Femur (tissue), 1 donor: ENCODE measurements at places on chromosomes 1 and 21.

GRCh38 chr1:176033881-176034280 is 173.2 kb downstream of the COP1 start:
- no peak for DNase-seq

- peak; percentile 29 for DNase-seq
These were observed 108.9 kb downstream of the CAPN8 start for GRCh38 chr1:223556414-223557129.

- no peak for DNase-seq
These were observed 19.9 kb upstream of the LPAR3 start for GRCh38 chr1:84912726-84913554.

- peak; percentile 67 for DNase-seq
These were observed 9.7 kb downstream of the OR2B11 start for GRCh38 chr1:247448107-247448791.

DNA sequence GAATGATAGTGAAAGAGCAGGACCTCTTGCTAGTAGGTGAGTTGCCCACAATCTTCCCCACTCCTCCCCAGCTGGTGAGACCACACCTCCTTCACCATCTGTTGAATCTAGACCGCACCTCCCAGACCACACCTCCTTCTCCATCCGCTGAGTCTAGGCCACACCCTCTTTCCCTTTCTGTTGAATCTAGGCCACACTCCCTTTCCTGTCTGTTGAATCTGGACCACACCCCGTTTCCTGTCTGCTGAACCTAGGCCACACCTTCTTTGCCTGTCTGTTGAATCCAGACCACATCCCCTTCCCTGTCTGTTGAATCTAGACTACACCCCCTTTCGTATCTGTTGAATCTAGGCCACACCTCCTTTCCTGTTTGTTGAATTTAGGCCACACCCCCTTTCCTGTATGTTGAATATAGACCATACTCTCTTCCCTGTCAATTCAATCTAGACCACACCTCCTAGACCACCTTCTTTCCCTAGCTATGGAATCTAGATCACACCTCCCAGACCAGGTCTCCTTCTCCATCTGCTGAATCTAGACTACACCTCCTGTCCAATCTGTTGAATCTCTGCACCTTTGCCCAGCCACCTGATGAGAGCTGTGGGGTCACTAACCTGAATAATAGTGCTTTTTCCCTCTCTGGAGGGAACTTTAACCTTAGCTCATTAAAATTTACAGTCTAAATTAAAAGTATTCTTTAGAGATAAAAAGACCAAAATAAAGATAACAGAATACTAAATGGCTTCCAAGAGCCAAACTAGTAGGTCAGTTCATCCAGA is 116.3 kb downstream of the DAB1 start:
- peak; percentile 17 for DNase-seq

DNA sequence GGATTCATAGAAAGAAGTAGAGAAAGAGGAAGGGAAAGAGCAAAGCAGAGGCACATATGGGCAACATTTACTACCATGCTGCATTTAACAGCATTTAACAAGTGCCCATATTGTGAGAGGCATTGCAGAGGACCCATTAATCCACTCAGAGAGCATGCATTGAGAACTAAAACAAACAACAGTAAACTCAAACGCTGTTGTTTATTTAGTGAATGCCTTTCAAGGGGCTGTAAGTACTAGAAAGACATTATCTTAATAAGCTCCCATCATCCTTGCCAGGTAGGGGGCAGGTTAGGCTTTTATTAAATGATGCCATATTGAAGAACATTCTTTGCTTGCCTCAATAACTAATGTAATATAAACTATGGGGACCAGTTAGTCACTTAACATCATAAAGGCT is 254.3 kb upstream of the DAB1 start:
- DNase-seq, result no peak

- no peak for DNase-seq
These were observed 207.2 kb downstream of the ZC3H11B start for GRCh38 chr1:219405531-219406331.

DNA sequence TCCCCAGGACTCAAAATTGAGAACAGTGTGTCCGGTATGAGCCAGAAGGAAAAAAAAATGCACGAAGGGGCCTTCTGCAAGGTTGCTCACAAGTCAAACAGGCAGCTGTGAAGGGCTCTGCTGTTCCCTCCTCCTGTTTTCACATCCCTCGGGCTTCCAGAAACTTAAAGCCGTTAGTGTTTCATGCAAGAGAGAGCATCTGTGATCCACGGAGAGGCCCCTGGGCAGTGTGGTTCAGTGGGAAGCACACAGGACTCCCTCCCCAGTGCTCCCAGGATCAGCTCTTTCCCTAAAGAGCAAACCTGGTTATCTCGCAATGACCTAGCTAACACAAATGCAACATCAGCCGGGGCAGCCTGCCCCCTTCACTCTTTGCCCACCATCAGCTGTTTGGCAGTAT is 2.9 kb upstream of the MATN1 start:
- DNase-seq, result no peak

- DNase-seq, result no peak
These were observed 2.8 kb upstream of the OSCP1 start for GRCh38 chr1:36453051-36453450.

DNA sequence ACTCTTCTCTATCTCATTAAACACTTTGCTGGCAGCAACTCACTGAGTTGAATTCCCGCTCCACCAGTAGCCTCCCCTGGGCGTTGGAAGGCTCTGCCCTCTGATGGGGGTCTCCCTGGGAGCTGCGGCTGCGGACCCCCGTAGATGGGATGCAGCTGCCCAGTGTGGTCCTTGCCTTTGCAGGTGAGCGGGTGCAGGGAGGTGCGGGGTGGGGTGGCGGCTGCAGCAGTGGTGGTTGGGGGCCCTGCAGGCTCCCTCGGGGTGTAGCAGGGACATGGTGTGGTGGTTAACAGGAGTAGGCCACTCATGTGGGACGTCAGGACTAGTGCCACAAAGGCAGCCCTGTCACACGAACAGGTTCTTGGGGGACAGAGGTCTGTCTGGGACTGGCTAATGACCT is 42.0 kb downstream of the GALNT2 start:
- DNase-seq, result no peak

DNA sequence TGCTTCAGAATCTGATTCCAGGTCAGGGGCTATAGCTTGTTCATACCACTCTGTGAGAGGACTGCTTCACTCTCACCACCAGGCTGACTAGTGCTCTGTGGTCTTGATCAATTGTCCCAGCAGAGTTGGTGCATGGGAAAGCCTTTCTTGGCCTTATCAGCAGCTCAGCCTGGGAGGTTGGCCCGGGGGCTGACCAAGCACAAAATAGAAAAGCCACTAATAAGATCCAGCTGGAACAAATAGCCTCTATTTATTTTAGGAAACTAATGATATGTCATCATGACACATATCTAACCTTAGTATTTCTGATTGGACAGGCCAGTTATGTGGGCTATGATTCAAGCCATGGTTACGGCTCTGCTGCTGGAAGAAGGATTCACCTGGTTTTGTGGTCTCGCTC is 134.2 kb downstream of the GDAP2 start:
- DNase-seq, result no peak

DNA sequence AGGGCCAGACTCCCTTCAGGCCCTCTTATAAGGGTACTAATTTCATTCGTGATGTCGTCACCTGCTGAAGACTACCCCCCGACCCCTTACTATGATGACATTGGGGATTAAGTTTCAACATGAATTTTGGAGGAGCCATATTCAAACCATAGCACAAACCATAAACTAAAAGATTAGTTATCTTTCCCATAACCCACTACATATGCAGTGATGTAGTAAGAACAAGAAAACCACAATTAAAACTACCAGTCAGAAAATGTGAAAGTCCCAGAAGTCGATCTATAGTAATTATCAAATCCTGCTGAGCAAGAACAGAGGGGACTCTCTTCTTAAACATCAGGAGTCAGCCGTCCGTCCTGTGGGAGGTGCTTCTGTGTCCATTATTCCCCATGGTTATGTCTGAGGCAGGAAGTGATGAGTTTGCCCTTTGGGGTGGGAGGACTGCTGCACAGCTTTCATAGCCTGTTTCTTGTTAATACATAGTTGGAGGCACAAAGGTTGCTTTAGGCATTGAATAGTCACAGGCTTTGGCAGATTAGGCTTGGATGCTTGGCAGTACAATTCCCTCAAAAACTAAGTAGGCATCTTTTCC is 35.9 kb upstream of the PTGFRN start:
- no peak for DNase-seq
